Activated T-cell treated with anti-CD3 and anti-CD28 coated beads for 1 hour (primary cell): ENCODE measurements at places on chromosomes 5 and 9.

DNA sequence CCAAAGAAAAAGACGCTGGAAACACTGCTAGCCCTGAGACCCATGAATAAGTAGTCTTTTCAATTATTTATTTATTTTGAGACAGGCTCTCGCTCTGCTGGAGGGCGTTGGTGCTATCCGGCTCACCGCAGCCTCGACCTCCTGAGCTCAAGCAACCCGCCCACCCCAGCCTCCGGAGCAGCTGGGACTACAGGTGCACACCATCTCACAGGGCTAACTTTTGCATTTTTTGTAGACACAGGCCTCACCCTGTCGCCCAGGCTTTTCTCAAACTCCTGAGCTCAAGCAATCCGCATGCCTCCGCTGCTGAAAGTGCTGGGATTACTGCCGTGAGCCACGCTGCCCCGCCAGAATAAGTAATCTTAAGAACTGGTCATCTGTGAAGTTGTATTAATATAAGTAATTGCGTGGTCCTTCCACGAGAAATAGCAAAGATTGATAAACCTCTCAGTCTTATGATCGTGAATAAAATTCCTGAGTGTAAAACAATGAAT lies 1.6 kb downstream of the ANXA2R start:
- DNase-seq = no peak

- DNase-seq = no peak
Measured at GRCh38 chr5:74889523-74890105, 23.4 kb upstream of the FAM169A start.

DNA sequence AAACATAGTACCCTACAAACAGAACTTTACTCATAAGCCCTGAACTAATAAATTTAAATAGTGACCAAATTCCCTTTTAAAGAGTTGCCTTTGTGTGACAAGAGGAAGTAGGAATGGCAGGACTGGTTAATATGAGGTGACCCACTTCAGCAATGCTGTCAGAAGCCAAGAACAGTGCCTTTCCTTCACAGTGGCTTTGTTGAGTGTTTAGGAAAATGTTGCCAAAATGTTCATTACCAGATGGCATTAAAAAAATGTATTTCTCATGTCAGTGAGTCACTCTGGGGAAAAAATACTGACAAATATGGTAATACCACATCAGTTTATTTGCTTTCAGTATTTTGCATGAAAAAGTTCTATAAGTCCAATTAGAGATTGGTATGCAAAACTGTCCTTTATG lies 103.3 kb downstream of the DIRAS2 start:
- DNase-seq = no peak

- no peak for DNase-seq
Measured at GRCh38 chr5:62608529-62609511, 30.2 kb downstream of the LRRC70 start.

GRCh38 chr9:36597412-36598178 lies 24.9 kb downstream of the MELK start:
- DNase-seq = no peak

DNA sequence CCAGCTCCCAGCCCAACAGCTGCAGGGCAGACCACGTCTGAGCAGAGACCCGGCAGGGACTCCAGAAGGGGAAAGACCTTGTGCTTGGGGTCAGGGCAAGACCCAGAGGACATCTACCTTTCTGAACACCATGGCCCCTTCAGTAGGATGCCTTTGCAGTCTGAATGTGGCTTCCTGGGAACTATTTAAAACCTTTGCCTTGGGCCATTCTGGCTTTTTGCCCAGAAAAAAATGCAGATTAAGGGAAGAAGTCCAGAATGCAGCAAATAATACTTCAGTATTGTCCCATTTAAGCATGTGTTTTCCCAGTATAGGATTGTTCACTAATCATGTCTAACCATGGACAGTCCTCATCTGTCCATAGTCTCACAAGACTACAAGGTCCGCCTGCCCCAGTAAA lies 67.5 kb upstream of the ERCC6L2 start:
- no peak for DNase-seq

DNA sequence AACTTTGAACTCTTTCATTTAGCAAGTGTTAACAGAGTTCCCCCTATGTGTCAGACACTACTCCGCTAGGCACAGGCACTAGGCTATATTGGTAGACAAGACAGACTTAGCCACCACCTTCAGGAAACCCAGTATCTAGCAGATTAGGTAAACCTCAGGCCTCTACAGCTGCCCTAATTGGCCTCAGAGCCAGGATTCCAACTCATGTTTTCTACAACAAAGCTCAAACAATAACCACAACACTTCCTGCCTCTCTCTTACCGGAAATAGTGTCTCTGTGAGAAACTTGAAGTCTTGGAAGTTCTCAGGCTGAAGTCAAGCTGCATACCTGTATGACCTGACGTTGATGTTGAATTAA lies 116.6 kb upstream of the SLC44A1 start:
- DNase-seq = peak; percentile 22

- no peak for DNase-seq
Measured at GRCh38 chr5:177447611-177448243, 1.1 kb downstream of the PRR7 start.

DNA sequence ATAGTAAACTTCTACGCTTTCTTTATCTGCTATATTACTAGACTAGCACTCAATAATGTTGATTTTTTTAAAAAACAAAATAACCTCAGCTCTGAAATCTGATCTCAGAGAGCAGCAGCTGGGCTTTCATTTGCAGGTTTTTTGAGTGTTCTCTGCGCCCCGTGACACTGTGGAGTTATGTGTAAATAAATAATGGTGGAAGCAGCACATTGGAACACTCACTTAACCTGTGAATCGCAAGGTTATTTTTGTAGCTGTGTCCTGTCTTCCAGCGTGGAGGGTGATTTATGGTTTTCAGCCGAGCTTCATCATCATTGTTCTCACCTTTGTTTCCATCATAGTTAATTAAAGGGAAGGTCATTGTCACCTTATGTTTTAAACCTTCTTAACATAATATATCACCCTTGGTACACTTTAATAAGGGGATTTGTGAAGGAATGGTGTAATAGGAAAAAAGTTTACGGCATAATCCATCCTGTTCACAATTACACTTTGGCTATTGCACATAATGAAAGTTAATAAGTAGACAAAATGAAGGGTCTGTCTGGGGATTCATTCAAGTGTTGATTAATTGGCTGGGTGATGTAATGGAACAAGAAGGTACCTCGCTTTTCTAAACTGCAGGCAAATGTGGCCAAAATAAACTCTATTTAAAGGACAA lies 493.3 kb upstream of the ADAMTS16 start:
- DNase-seq = no peak

DNA sequence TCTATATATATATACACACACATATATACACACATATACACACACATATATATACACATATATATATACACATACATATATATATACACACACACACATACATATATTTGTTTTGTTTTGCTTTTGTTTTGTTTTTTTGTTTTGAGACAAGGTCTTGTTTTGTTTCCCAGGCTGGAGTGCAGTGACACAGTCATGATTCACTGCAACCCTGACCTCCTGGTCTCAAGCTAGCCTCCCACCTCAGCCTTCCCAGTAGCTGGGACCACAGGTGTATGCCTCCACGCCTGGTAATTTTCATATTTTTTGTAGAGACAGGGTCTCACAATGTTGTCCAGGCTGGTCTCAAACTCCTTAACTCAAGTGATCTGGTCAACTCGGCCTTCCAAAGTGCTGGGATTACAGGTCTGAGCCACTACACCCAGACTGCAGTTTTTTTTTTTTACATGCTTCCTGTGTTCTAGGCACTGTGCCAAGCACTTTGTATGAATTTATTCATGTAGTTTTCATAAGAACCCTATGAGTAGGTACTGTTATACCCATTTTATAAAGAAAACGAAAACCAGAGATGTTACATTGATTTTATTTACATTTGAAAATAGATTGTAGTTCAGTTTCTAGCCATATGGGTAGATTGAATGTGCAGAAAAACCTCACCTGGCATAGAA lies 120.7 kb downstream of the PBX3 start:
- no peak for DNase-seq

GRCh38 chr9:89366711-89367110 lies 48.4 kb downstream of the SECISBP2 start:
- DNase-seq = no peak

- DNase-seq = no peak
Measured at GRCh38 chr5:4627131-4627530, 513.0 kb upstream of the ADAMTS16 start.

DNA sequence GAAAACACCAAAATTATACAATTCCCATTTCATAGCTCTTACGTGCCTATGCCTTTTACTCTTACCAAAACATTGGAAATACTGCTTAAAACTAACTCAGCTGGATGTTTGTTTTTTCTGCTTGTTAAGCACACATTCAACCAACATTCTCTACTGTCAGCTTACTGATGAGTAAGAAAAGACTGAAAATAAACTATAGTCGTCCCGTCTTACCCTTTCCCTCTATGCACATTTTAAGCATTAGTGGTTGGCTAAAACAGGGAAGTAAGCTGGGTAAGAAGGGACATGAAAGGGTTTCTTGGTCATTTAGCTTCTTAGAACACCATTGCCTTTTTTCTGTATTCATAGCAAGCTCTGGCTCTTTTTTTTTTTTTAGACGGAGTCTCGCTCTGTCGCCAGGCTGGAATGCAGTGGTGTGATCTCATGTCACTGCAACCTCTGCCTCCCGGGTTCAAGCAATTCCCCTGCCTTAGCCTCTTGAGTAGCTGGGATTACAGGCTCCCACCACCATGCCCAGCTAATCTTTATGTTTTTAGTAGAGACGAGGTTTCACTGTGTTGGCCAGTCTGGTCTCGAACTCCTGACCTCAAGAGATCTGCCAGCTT lies 232.1 kb upstream of the PCSK5 start:
- no peak for DNase-seq

- no peak for DNase-seq
Measured at GRCh38 chr5:177592905-177593304, 902 bp downstream of the TMED9 start.

GRCh38 chr5:114176356-114176755 lies 185.5 kb upstream of the KCNN2 start:
- no peak for DNase-seq

DNA sequence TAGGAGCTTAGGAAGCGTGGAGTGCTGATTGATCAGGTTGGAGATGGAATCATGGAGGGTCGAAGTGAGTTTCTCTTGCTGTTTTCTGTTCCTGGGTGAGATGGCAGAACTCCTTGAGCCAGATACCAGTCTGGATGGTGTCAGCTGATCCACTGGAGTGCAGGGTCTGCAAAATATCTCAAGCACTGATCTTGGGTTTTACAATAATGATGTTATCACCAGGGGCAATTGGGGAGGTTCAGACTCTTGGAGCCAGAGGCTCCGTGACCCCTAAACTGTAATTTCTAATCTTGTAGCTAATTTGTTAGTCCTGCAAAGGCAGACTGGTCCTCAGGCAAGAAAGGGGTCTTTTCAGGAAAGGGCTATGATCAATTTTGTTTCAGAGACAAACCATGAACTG lies 80.0 kb upstream of the NIPAL4 start:
- DNase-seq = no peak

- no peak for DNase-seq
Measured at GRCh38 chr5:56309262-56309826, 76.2 kb upstream of the ANKRD55 start.

DNA sequence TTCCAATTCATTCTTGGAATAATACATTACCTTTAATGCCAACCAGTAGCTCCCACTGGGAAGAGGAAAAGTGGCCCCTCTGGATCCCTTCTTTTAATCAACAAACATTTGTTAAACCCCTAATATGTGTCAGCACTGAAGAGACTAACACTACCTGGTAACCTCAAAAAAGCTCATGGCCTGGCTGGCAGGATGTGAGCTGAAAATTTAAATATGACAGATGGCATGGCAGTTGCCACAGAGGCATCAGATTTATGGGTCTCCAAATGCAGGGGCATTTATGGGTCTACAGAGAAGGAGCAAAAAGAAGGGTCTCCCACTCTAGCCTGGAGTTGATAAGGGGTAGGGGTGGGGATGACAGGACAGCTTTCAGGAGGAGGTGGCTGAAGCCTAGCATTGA lies 12.5 kb downstream of the DNAH5 start:
- DNase-seq = no peak

- DNase-seq = no peak
Measured at GRCh38 chr9:21779397-21779796, 23.0 kb upstream of the MTAP start.

- peak; percentile 36 for DNase-seq
Measured at GRCh38 chr5:149264439-149265067, 7.1 kb upstream of the AFAP1L1 start.

- DNase-seq = no peak
Measured at GRCh38 chr5:4036861-4037260, 441.2 kb downstream of the IRX1 start.

- no peak for DNase-seq
Measured at GRCh38 chr5:6197427-6197826, 180.9 kb downstream of the MED10 start.

DNA sequence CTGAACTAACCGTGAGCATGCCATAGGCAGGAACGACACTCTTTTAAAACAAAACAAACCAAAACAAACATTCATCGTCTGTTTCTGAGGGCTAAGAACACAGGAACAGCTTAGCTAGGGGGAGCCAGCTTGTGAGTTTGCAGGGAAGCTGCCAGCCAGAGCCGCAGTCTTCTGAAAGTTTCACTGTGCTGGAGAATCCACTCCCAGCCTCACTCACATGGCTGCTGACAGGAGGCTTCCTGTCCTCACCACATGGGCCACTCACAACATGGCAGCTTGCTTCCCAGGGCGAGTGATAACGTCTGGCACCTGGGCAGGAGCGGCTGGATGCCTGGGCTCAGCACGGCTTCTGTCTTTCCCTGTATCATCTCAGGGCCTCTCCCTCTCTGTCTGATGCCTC lies 275.2 kb downstream of the MSX2 start:
- DNase-seq = no peak

DNA sequence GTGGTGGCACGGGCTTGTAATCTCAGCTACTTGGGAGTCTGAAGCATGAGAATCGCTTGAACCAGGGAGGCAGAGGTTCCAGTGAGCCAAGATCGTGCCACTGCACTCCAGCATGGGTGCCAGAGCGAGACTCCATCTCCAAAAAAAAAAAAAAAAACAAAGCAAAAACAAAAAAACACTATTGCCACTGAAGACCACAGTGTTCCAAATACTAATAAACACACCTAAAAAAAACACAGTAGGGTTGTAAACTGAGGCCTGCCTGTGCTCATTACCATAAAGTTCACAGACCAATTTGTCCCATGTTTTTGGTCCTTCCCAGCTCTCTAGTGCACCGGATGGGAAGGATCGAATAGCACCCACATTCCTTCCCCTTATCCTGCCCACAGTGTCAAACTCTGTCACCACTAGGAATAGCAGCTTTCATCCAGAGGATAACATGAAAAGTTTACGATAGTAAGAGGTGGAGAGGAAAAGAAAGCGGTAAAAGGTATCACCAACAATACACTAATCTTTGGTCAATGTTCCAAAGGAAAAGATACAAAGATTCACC lies 49.2 kb downstream of the MYO10 start:
- DNase-seq = no peak

GRCh38 chr9:17403539-17403938 lies 175.3 kb upstream of the SH3GL2 start:
- DNase-seq = no peak

GRCh38 chr5:20570486-20570885 lies 582.5 kb upstream of the CDH18 start:
- DNase-seq = no peak
